Activated CD4-positive, alpha-beta T cell treated with anti-CD3 and anti-CD28 coated beads for 4 hours (primary cell): ENCODE measurements at places on chromosomes 16 and 17.

DNA sequence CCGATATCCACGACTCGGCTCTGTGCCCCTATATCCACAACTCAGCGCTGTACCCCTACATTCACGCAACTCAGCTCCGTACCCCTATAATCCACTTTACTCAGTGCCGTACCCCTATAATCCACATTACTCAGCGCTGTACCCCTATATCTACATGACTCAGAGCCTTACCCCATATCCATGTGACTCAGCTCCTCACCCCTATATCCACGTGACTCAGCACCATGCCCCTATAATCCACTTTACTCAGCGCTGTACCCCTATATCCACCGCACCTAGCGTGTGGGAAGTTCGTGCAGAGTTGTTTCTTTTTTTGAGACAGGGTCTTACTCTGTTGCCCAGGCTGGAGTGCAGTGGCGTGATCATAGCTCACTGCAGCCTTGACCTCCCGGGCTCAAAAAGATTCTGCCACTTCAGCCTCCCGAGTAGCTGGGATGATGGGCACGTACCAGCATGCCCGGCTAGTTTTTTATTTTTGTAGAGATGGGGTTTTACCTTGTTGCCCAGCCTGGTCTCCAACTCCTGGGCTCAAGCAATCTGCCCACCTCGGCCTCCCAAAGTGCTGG, 17.4 kb downstream of the CYB5D2 start:
- DNase-seq: no peak

DNA sequence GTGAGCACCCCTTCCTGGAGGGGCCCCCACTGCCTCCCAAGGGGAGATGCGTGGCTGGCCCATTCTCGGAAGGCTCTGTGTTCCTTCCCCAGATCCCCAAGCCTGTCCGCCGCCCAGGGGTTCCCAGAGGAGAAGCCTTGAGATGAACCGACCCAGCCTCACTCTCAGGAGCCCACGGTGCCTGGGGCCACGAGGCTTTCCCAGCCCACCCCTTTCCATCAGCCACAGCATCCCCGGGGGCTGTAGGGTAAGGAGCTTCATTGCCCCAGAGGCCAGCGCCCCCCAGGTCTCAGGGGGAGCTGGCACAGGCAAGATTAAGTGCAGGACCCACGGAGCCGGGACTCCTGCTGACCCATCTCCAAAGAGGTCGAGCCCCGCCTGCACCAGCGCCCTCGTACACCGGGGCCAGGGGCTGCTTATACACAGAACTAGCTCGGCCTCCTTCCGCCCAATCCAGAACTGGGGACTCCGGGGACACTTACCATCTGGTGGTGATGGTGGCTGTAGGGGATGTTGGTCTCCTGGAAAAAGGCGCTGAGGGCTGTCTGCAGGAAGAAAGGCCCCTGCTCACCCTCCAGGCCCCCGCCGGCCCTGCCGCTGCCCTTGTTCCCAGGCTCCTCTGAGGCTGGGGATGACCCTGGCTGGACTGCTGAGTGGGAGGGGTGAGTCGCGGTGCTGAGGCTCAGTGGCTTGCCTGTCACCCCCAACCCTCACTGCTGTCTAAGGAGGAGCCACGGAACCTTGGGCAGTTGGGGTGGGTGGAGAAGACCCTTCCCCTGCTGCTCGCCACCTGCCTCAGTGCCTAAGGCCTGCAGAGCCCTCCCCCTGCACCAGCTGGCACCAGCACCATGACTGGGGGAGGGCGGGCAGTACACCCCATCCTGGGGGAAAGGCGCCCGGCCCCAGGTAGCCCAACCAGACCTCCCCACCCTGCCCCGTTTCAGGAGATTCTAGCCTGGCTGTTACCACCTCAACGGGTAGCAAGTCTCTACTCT, 4.4 kb downstream of the UBALD1 start:
- DNase-seq: no peak

DNA sequence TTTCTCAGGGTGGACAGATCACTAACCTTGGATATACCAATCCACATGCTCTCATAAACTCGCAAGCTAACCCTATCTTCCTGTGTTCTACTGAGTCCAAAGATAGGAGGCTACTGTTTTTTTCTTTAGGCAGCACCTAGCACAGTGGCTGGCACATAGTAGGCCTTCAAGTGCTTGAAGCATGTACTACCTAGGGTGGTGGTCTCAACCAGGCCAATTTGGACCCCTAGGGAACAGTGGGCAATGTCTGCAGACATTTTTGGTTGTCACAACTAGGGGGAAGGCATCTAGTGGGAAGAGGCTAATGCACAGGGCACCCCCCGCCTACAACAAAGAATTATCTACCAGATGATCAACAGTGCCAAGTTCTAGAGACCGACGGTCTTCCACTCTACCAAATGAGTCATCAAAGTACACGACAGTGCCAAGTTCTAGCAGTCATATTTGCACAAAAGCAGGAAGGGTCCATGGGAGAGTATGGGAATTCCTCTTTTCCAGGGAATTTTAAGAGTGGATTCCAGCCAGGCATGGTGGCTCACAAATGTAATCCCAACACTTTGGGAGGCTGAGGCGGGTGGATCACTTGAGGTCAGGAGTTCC, 390.3 kb downstream of the SLC39A11 start:
- DNase-seq: no peak

GRCh38 chr16:88940862-88941817, 35.9 kb downstream of the CBFA2T3 start:
- DNase-seq: no peak

- DNase-seq: no peak
Measured at GRCh38 chr17:58913971-58914769, 158.5 kb downstream of the PPM1E start.

DNA sequence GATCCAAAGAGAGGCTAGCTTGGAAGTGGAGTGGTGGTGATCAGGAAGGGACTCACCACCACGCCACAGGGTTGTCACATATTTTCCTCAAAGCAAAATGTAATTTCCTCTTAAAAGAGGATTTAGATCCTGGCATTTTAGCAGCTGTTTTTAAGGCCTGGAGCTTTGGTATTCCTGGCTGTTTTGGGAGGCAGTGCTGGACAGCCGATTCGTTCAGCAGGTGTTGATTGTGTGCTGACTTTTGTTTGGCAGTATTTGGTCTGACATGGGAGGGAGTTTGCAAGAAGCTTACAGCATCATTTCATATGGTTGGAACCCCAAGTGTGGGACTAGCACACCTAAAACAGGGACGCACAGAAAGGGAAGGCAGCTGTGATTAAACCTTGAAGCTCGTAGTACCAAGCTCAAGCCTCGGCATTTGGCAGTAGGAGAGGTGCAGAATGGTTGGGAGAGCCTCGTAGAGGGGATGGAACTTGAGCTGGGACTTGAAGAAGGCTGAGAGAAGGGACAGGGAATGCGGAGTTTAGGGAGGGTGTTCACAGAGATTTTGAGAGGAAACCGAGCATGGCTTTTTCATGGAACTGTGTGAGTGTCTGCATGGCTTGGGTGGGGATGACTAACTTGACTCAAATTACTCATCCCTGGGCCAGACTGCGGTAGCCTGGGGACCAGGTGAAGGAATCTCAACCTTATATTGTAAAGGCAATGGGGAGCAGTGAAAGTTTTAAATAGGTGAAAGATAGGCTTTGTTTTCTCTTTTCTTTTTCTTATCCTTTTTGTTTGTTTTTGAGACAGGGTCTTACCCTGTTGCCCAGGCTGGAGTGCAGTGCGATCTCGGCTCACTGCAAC, 52.3 kb downstream of the RPTOR start:
- DNase-seq: peak; percentile 25

DNA sequence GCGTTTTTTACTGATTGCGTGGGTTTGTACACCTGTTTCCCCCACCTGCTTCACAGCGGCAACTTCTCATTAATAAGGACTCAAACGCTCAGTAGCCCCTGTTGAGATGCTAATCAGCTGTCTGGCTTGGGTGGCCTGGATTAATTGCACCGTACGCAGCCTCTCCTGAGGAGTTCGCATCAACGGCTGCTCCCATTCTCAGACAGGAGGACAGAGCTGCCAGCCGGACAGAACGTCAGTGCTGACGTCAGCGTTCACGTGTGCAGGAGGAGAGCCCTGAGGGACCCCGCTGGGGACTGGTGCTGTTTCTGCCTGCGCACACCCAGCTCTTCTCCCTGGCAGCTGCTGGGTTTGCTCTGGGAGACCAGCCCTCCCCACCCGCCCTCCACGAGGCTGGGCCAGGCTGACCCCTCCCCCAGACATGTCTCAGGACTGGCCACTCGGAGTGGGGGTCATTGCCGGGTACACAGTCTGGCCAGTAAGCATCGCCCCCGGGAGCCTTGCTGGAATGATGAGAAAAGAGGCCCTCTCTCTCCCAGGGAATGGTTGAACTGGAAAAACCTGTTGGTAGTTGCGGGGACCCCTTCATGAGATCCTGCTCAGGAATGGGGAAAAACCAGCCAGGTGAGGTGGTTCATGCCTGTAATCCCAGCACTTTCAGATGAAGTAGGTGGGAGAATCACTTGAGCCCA, 5.7 kb upstream of the BANP start:
- no peak for DNase-seq

DNA sequence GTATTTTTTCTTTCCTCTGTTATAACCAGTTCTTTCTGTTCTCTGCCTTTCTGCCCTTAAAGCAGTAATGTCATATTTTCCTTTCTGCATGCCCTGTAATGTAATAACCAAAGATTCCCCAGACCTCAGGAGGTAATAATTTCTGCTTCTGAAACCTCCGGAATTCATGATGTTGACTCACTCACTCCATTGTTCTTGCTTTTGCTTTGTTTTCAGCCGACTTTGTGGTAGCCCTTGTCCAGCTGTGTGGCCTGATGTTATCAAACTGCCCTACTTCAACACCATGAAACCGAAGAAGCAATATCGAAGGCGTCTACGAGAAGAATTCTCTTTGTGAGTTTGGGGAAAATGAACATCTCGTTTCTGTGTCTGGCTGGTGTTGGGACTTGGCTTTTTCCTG, 55.9 kb downstream of the CDK12 start:
- no peak for DNase-seq

GRCh38 chr16:24838554-24839266, 7.1 kb upstream of the SLC5A11 start:
- no peak for DNase-seq

DNA sequence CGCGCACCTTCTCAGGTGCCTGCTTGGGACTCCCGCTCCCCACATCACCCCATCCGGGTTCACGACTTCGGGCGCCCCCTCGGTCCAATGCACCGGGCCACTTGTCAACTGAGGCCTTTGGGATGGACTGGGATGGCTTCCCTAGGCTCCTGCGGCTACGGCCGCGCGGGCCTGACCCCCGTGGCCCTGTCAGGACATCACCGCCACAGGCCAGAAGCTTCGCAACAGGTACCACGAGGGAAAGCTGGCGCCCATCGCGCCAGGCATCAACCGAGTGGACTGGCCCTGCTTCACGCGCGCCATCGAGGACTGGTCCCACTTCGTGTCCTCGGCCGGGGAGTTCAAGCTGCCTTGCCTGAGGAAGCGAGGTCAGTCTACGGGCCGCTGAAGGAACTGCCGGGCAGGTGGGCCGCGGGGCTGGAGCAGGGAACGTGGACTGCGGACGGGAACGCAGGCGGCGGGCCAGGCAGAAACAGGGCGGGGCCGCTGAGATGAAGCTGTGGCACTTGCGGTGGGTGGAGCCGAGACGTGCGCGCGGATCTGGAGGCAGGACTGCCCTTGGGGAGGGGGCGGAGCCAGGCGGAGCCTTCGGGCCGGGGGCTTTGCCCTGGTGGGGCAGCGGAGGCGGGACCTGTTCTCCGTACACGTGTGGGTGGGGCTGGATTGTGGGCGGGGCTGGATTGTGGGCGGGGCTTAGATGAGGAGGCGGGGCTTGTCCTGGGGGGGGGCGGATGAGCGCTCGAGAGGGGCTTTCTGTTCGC, 13.7 kb upstream of the CNGB1 start:
- DNase-seq: peak; percentile 94
